ENCODE measurements at places on chromosomes 16 and 17.

DNA sequence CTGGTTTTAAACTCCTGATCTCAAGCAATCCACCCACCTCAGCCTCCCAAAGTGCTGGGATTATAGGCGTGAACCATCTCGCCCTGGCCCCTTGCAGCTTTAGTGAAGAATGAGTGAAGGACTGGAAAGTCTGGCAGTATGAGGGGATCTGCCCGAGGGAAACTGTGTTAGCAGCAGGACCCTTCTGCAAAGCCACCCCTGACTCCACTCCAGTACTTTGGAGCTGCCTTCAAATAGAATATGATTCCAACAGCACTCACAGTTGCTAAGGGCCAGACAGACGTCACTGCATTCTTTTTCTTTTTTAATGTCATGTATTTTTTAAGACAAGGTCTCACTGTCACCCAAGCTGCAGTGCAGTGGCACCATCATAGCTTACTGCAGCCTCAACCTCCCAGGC is 52.3 kb downstream of the KPNA2 start:
- no peak for DNase-seq

DNA sequence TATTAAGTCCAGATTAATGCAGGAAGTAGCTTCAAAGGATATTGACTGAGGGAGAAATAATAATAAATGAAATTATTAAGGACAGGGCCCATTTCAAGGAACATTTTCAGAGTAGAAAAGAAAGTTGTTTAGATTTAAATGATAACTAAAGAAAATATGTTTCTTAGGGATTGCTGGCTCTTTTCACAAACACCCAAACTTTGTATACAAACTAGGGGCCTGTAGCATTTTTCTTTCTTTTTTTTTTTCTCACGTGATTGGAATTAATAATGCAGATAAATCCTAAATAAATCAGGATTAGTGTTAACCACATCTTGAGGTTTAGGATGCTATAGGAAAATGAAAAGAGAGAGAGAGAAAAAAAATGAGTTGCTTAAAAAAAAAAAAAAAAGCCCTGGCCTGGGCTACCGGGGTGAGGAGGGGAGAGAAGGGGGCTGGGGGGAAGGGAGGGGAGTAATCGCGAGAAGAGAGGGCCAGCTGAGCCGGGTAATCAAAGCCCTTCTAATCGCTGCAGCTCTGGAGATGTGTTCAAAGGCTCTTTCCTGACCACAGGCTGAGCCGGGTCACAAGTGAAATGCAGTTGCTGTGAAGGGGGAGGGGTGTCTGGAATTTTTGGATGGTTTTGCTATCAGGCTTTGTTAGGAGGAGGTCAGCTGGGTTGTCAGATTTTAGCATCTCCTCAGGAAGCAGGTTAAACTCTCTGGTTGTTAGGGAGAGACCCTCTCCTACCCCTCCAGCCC is 104.6 kb upstream of the ZFHX3 start:
- DNase-seq = no peak

DNA sequence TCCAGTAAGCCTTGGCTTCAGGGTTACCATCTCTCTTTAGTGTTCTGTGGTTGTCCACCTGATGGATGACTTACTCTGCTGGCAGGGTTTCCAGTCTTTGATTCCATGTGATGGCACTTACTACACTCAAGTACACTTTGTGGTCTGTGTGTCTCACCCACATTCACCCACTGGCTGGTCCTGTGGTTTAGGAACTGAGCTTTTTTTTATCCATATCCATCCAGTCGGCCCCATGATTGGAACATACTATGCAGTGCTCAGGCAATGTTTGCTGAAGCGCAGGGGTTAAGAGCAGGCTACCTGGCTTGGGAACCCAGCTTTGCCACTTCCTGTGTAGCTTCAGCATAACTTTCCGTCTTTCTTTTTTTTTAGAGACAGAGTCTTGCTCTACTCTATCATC is 2.8 kb upstream of the FUS start:
- DNase-seq = peak; percentile 66

DNA sequence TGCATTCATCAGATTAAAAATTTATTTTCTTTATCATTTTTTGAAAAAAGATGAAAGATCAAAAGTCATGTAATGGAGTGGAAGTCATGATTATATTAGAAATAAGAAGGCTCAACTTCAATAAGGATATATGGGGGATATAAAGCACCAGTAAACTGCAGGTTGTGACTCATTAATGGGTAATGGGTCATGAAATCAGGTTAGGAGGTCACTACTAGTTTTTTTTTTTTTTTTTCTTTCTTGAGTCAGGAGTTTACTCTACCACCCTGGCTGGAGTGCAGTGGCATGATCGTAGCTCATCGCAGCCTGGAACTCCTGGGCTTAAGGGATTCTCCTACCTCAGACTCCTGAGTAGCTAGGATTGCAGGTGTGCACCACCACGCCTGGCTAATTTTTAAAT is 14.3 kb downstream of the EFCAB13 start:
- no peak for DNase-seq

DNA sequence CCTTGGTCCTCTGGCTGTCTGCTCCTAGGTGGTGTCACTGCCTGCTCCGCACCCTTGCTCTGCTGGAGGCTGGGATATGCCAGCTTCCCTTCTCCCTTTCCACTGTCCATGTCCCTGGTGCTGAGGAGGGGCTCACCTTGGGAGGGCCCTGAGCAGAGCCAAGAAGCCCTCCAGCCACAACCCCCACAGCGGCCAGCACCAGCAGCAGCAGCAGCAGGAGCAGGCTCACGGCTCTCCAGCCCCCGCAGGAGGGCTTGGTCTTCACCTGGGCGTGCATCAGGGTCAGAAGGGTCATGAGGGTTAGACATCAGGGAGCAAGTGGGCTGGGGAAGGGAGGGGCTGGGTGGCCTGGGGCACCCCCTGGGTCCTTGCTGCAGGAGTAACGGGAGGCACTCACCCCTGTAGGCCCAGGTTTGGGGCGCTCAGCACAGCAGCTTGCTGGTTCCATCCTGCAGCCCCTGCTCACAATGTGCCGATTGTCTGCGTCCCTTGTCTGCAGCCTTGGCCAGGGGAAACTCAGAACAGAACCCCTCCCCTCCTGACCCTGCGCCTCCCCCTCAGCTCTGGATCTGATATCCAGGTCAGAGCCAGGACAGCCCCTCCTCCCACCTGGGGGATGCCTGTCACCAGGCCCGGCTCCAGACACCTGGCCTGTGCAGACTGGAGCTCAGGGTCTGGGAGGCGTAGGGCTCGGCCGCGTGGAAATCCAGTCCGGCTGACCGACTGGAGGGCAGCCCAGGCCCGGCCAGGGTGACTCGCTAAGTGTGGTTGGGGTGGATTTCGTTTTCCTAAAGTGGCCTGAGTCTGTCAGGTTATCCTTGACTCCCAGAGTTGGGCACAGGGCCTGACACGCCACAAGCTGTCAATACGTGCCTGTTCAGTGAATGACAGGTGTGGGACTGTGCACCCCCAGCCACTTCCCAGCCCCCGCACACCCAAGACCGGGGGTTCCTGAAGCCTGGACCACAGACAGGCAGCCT is at the start of gene BRICD5:
TSS of gene BRICD5 (minus strand) at position 478 of the 980 bp plus-strand sequence. CDS start at position 448, 30 bp downstream.
- no peak for DNase-seq

- peak; percentile 77 for DNase-seq
These were observed 19.7 kb upstream of the PIK3R5 start for GRCh38 chr17:8985054-8985701.

DNA sequence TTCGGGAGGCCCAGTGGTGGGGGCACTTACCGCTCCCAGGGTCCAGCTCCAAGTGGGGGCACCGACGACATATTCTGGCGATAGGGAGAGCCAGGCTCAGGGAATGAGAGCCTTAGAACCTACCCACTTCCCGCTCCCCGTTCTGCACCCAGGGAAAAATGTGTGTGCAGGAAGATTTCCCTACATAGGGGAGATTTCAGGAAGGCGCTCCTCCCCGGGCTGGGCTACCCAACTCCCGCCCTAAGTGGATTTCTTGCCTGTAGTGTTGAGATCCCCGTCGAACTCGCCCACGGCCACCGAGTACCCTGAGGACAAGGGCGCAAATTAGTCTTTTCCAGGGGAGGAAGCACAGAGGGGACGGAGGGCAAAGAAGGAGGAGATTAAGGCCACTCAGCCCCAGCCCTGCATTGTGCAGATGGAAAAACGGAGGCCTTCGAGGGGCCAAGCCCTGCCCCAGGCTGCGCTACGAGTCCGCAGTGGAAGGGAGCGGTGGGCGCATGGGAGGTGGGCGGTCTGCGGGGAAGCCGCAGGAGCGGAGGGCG is 5.1 kb downstream of the ITGA2B start:
- DNase-seq = no peak

DNA sequence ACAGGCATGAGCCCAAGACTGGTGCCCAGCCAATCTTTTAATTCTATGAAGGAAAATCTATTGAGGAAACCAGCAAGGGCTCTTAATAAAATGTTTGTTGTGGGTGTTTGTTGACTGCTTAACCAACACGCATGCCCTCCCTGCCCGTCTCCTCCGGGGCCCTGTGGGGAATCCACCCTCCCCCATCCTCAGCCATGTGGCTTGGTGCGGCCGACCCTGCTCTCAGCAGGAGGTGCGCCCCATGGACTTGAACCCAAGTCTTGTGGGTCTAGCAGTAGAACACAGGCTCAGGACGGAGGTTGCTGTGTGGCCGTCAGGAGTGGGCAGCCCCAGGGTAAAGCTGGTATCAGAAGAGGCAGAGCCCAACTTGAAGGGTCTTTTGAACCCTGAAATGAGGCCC is 45.1 kb upstream of the MLYCD start:
- DNase-seq = no peak

DNA sequence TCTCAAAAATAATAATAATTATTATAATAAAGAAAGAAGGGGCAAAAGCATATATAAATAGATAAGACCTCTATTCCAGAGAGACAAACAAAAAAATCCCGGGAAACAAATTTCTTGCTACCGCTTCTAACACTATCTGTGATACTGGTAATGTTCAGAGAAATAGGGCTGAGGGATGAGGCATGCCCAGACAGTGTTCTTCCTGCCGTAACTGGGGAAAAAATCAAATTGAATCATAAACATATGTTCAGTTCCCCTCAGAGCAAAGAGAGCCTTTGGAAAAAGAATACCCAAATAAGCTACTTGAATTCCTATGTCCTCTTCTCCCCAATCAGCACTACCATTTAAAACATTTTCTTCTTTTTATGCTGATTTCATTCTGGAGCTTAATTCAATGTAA is 688.0 kb downstream of the KCNJ2 start:
- no peak for DNase-seq

GRCh38 chr17:18015593-18015992 is 23.4 kb downstream of the ATPAF2 start:
- no peak for DNase-seq

- no peak for DNase-seq
These were observed 2.6 kb downstream of the TK2 start for GRCh38 chr16:66547101-66547989.

- DNase-seq = peak; percentile 62
These were observed 216.1 kb downstream of the CEP112 start for GRCh38 chr17:65975878-65976277.

DNA sequence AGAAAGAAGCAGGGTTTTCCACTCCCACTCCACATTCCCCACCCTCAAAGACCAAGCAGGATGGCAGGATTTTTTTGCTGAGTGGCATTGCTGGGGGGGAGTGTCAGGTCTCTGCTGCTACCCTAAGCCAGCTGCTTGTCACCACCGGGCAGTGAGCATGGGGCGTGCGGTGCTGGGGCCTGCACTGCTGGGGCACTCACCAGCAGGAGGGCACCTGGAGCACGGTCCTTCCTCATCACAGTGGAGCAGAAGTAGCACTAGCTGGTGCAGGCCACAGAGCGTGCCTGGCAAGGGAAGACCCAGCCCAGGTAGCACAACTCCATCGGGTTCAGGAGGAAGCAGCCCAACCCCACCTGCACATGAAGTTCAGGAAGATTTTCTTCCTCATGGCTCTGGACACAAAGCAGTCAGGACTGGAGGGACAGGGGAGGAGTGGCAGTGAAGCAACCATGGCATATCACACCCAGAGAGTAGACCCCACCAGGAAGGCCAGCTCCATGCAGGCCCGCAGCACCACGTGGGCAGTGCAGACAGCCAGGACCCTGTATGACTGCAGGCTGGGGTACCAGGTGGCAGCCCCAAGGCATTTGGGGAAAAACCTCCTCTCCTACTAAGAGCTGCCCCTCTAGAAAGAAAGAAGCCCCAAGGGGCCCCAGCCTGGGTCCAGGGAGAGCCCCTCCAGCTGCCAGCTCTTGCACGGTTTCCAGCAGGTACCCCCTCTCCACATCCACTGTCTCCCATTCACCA is 16.7 kb upstream of the MYO18A start:
- DNase-seq = no peak

GRCh38 chr17:82910041-82910481 is 70.2 kb upstream of the ZNF750 start:
- no peak for DNase-seq

DNA sequence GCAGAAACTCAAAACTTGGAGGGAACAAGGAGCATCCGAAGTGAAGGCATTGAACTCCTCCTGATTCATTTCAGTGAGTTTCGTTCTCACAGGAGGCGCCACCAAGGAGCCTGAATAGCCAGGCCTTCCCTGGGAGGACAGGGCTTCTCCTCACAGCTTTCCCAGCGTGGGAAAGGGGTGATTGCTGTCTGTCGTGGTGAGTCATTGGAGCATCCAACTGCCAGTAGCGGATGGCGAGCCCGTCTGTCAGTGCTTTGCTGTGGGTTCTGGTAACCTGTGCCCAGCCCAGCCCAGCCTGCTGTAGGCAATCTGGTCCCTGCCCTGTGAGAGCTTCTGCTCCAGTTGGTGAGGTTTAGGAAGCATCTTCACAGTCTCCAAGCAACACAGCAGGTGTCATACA is 28.3 kb downstream of the PLCD3 start:
- DNase-seq = no peak

DNA sequence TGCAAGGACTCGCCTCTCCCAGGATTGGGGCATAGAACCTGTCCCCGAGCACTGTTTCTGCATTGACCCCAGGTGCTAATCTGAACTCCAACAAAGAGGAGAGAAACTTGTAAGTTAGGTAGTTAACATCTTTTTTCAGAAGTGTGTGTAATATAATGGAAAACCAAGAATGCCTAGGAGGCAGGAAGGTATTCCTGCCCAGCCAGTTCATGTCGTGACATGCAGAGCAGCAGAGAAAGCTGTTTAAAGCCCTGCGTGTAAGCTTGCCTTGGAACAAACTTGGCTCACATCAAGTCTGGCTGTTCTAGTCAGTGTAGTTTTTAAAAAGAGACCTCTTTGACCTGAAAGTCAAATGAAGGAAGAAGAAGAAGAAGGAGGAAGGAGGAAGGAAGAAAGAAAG is 2.1 kb upstream of the GNA13 start:
- DNase-seq = no peak
